AG10803 (cell line): ENCODE measurements at places on chromosomes 2 and 18.

DNA sequence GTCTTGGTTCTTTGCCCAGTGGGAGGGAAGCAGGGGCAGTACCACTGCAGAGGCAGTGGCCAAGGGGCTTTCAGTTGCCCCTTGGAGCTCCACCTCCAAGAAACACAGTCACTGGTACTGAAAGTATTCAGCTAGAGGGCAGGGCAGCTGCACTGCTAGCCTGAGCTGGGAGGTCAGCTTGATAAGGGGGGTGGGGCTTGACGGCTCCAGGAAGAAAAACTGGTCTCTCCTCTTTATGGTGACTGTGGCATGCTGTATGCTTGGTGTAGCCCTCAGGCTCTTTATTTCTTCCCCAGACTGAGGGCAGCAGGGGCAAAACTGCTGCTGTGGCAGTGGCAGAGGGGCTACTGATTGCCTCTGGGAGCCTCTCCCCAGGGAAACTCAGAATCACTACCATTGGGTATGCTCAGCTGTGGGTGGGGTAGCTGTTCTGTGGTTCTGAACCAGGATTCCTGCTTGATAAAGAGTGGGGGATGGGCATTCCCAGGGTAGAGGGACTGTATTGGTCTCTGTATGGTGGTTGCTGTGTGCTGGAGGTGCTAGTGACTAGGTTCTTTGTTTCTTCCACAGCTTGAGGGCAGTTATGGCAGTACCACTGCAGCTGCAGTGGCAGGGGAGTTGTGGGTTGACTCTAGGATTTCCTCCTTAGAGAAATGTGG is 134.6 kb upstream of the SCN7A start:
- DNase-seq, result no peak

DNA sequence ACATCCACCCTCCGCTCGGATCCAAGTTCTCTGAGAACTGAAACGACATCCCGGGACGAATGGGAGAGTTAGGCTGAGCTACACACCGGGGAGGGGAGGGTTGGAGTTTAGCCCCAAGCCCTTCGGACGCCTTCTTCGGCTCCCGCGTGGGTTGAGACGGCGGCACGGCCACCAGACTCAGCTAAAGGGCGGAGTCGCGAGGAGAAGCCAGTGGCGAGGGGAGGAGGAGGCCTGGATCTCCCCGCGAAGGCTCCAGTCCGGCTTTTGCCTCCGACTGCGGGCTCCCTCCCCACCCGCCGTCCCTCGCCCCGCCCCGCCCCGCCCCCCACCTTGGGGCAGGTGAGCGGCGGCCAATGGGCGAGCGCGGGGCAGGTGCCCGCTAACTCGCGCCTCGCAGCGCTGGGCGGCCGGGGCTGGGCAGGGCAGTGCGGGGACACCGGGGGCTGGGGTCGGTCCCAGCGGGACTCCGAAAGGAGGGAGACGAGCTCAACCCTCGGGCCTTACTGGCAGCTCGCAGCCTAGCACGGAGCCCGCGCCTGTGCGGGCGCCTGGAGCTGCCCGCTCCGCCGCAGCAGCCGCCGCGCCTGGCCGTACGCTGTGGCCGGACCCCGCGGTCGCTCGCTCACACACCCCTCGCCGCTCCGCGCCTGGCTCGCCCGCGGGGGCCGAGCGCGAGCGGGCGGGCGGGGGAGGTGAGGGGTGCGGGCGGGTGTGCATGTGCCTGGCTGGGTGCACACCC is at the start of gene EMX1:
Gene EMX1 (plus strand): TSS at position 382 of the 739 bp plus-strand sequence. CDS start 334 bp downstream, at position 716.
- no peak for DNase-seq

GRCh38 chr18:10231220-10231619 is 223.2 kb upstream of the APCDD1 start:
- no peak for DNase-seq

DNA sequence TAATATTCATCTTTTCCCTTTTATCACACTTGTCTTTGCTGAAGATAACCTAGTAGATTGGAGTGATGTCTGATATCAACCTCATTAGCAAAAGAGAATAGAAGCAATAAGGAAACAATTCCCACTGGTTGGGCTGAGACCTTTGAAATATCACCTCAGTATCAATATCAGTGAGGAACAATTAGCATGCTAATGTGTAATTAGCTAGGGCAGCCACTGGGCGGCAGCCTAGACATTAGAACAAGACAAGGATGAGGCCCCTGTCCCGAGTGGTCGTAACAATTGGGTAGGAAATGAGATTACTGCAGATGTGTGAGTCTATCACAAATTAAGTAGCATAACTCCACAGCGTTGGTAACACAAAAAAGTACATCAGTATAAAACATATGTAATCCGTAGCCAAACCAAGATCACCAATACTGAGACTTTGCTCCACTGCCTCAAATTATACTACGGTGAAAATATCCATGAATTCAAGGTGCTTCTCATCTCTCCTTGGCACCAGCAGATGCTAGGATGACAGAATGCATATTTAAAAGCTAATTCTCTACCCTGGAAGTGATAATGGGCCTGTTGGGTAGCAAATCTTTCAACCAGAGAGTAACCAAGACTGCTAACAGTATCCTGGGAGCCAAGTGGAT is 99.1 kb downstream of the ALPK2 start:
- peak; percentile 60 for DNase-seq

DNA sequence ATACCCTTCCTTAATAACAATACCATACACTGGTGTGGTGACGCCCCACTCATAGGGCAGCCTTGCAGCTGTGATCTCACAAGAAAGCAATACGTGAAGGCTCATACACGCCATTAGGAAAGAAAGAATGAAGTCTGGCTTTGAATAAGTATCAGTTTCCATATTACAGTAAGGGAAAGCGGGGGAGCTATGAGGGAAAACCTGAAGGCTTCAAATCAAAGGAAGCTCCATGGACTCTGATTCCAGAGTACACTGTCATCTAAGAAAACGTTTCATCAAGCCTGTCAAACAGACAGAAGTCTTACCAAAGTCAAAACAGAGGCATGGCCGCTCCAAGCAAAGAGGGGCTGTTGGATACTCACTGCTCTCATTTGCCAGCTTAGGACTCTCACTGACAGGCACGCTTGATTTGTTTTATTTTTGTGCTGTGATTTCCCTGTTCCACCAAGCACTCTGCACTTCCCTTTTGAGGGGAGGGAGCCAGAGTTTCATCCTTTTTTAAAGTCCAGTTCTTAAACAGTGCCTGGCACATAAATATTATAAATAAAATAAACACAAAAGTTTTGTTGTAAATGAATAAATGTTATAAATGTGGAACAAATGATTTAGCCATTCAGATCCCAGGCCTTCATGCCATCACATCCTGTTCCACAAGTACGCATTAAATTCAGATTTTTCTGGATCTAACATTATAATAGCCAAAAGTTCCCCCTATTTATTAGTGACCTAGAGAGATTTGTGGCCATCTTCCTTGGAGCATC is 221.2 kb downstream of the PIEZO2 start:
- no peak for DNase-seq

DNA sequence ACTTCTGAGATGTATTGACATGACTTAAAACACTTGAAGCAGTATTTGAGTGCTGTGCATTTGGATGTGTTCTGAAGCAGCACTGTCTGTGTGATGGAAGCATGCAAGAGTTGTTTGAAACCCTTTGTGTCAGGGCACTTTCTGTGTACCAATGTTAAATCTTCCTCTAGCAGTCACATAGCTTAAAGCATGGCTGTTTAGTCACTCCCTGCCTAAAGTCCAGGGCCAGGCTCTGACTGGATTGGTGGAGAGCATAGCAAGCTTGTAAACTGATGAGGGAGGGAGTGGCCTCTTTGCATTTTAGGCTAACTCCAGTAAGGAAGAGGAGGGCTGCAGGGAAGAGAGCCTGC is 73.5 kb downstream of the MYO1B start:
- peak; percentile 62 for DNase-seq

DNA sequence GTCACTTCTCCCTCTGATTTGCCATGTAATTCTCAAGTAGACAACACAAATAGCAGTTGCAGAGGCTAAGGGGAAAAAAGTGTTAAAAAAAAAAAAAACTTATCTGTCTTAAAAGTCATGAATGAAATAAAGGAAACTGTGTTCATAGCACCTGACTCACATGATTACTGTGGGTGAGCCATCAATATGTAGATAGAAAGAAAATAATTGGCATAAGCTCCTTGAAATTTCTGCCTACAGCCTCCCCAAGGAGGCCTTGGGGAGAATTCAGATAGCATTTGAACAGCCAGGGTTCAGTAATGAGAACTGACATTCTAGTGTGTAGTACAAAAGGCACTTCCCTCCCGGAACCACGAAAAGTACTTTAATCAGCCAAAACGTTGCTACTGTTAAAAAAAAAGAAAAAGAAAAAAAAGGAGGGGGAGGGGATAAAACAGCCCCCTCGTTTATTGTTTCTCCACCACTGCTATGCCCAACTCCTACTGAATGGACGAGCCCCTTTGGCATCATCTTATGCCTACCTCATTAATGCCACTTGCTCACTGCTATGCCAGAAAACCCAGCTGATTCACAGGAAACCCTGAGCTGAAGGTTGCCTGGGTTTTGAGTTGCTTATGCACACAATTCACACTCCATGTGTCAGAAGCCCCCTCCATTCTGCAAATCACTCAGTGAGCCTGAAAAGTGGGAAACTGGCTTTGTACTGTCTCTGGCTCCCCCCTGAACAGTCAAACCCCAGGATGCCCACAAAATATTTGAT is 65.5 kb upstream of the KLF7 start:
- DNase-seq, result peak; percentile 31

DNA sequence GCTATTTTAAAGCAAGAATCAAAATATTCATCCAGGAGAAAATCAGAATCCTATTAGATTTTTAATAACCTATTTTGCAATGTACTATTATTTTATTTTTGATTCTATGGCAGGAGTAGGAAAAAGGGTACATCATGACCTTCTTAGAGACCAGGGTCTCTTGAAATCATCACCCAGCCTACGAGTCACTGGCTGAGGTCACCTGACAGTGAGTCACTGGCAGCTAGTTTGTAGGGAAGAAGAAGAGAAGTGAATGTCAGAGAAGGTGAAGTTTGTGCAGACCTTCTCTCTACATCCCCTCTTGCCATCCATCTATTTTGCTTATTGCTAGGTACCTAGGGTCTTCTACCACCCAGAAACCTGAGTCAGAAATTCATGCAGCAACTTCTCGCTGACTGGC is 144.2 kb downstream of the ALK start:
- DNase-seq, result no peak

- DNase-seq, result no peak
Measured at GRCh38 chr2:173753441-173753840, 211.7 kb downstream of the SP3 start.

DNA sequence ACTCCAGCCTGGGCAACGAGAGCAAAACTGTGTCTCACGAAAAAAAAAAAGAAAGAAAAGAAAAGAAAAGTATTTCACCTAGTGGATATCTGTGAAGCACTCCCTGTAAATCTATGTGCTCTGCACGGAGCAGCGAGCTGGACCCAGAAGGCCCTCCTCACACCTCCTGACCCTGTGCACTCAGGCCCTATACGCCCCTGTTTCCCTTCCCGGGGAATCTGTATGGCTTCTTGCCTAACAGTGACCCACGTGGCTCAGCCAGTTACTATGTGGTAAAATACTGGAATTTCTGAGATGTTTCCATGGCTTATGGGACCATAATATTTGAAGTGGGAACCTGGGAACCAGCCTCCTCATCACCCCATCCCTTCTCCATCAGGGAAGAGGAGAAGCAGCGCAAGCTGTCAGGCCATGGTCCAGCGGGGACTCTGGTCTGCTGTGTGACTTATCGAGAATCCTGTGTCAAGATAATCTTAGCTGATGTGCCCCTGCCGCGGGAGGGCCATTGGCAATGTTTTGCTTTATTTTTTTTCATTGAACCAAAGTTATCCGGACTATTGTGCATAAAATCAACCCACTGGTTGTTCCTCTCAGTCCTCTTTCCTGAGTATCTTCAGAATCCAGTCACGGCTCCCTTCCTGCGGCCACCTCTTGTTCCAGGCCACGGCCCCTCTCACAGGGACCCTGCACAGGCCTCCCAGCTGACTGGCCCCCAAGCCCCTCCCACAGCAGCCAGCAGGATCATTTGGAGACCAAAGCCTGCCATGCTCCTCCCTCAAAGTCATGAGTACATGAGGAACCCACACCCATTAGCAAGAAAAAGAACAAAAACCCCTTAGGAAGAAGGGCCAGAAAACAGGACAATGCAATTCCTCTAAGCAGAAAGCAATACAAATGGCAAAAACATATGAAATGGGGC is 30.6 kb downstream of the SDC1 start:
- DNase-seq, result peak; percentile 12

DNA sequence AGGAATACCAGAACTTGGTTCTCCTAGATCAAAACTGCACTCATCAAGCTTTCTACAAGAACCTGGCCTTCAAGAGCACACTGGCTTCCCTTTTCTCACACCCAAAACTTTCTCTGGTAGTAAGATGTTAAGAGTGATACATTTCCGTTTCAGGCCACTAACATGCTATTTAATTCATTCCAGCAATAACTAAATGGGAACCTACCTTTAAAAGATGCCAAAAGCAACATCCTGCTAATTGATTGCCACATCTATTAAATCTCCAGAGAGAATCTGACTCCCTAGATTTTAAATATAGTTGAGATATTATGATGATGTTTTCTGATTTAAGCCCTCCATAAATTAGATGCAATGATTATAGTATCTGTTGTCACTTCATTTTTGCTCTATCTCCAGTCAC is 71.6 kb downstream of the KCTD18 start:
- peak; percentile 11 for DNase-seq

- DNase-seq, result peak; percentile 43
Measured at GRCh38 chr2:12556762-12557161, 160.0 kb upstream of the TRIB2 start.
